ENCODE measurements at places on chromosomes 12 and 14.

- no peak for DNase-seq
These were observed 228.1 kb upstream of the CNTN1 start for GRCh38 chr12:40464121-40464520.

GRCh38 chr12:85424581-85425348 is 144.7 kb downstream of the ALX1 start:
- DNase-seq: peak; percentile 28

DNA sequence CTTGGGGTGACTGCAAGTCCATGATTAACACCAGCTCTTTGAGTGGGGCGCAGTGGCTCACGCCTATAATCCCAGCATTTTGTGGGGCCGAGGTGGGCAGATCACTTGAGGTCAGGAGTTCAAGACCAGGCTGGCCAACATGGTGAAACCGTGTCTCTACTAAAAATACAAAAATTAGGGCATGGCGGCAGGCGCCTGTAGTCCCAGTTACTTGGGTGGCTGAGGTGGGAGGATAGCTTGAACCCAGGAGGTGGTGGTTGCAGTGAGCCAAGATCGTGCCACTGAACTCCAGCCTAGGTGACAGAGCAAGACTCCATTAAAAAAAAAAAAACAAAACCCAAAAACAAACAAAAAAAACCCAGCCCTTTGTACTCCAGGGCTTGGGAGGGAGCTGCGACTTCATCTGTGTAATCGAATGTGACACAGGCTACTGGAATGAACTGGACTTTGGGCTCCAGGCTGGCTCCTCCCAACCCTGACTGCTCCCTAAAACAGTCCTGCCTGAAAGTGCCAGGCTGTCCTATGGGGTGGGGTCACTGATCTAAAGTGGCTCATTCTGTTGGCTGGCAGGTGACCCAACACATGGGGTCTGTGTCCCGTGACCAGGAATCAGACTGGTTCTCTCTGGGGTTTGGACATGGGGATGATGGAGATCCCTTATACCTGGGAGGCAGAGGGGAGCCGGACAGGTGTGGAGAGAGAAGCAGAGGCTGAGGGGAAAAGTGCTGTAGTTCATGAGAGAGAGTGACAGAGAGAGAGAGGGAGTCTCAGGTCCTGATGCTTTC is 9.3 kb upstream of the C12orf43 start:
- no peak for DNase-seq

GRCh38 chr12:11635341-11635740 is 14.1 kb upstream of the ETV6 start:
- no peak for DNase-seq

DNA sequence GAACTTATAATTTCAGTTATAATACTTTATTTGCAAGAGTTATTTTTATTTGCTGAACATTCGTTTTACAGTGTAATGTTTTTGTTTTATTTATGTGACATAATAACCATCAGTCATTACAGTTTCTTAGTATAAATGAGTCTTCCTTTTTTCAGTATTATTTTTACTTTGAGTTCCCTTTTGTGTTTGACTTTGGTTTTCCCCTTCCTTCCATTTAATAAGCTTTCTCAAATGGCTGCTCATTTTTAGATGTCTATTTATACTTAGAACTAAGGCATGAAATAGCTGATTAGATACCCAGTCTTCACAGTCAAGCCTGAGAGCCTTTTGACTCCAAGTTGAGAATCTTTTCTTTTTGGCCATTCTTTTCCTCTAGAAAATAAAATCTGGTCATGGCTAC is 404.5 kb downstream of the LRFN5 start:
- no peak for DNase-seq

GRCh38 chr12:6074979-6075585 is 49.4 kb downstream of the VWF start:
- DNase-seq: no peak

DNA sequence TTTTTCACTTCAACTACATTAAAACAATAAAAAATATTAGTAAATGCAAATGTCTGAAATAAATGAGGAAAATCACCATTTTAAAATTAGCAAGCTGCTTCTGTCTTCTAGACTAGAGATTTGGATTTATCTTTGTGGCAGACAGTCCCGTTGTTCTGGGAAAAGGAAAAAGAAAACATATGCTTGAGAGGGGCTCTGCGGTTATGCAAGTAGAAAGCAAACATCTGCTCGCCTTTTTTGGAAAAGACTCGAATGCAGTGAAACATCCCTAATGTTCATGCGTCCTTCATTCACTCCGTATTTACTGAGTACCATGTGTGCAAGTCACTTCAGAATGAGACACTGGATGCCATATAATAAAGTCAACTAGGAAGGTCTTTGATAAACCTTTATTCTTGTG is 44.9 kb downstream of the IFNG start:
- no peak for DNase-seq

DNA sequence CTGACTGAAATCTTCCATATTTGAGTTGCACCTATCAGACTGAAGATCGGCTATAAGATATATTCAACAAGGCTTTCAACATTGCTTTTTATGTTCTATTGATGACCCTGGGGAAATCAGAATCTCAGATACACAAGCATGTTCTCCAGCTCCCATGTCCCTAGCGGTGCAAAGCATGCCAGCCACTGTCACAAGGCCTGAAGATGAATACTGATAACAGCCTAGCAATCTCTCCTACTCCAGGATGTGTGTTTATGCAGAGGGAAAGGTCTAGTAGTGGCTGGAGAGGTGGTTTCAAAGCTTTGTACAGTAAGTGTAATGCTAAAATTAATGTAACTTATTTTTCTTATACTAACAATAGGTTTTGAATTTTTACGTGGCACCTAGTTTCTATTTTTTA is 64.6 kb downstream of the SOX5 start:
- no peak for DNase-seq

- no peak for DNase-seq
These were observed 11.9 kb downstream of the NPAS3 start for GRCh38 chr14:32950584-32950983.
